ENCODE measurements at places on chromosomes 6 and 20. TPM values are rescaled to one million over a fixed set of nuclear protein-coding genes. Genes with fewer than 3 reads are reported as not detected.

The SRSF12 gene
- not detected for total RNA-seq

The NMBR gene
- total RNA-seq, result not detected

The RAMACL gene
- 2.3 TPM for total RNA-seq

The POM121L2 gene
- total RNA-seq, result not detected

The CYP24A1 gene
- not detected for total RNA-seq

The CMTR1 gene
- total RNA-seq, result 31.6 TPM

The CRISP3 gene
- not detected for total RNA-seq

The SOBP gene
- total RNA-seq, result 2.2 TPM

The PAK1IP1 gene
- total RNA-seq, result 12.5 TPM

The RSPO3 gene
- not detected for total RNA-seq

The CCN2 gene
- total RNA-seq, result 256 TPM

The TBXT gene
- total RNA-seq, result not detected

The TMEM74B gene
- 0.60 TPM for total RNA-seq

The RAB32 gene
- total RNA-seq, result 90.7 TPM

The ZNF335 gene
- 7.6 TPM for total RNA-seq

The ZNF512B gene
- 7.9 TPM for total RNA-seq

The GJA10 gene
- total RNA-seq, result not detected

The JPH2 gene
- not detected for total RNA-seq

The KIAA1755 gene
- 0.22 TPM for total RNA-seq

The PRRT1 gene
- total RNA-seq, result not detected

The COL21A1 gene
- total RNA-seq, result 5.2 TPM

The EBF4 gene
- total RNA-seq, result 1.2 TPM

The SLC35D3 gene
- not detected for total RNA-seq

The CDC25B gene
- 24.2 TPM for total RNA-seq

The NKAPL gene
- 0.26 TPM for total RNA-seq

The CPNE5 gene
- 4.2 TPM for total RNA-seq

The PGC gene
- total RNA-seq, result not detected

Measured in dermis lymphatic vessel endothelial cell (primary cell).